ENCODE measurements at places on chromosomes 5 and 9.

- peaks cover 5% of the 10 kb centered on the region for H3K4me1 ChIP-seq
- no peaks in the 10 kb centered on the region for H3K27me3 ChIP-seq
- no peak overlapping the region for H3K27ac ChIP-seq
- no peak overlapping the region for H3K4me3 ChIP-seq
Observed at GRCh38 chr9:131220485-131220884, 55.8 kb downstream of the FAM78A start.

GRCh38 chr5:64978546-64978945, 209.8 kb downstream of the CWC27 start:
- no peak overlapping the region for H3K4me3 ChIP-seq
- no peaks in the 10 kb centered on the region for H3K4me1 ChIP-seq
- H3K27ac ChIP-seq, result no peak overlapping the region
- no peak for ATAC-seq
- H3K36me3 ChIP-seq, result peaks cover 25% of the 10 kb centered on the region
- no peaks in the 10 kb centered on the region for H3K27me3 ChIP-seq

GRCh38 chr9:7507566-7508270, 291.9 kb downstream of the DMAC1 start:
- ATAC-seq, result no peak
- H3K4me1 ChIP-seq, result no peaks in the 10 kb centered on the region
- no peaks in the 10 kb centered on the region for H3K36me3 ChIP-seq
- H3K27ac ChIP-seq, result no peak overlapping the region
- peaks cover 26% of the 10 kb centered on the region for H3K27me3 ChIP-seq

DNA sequence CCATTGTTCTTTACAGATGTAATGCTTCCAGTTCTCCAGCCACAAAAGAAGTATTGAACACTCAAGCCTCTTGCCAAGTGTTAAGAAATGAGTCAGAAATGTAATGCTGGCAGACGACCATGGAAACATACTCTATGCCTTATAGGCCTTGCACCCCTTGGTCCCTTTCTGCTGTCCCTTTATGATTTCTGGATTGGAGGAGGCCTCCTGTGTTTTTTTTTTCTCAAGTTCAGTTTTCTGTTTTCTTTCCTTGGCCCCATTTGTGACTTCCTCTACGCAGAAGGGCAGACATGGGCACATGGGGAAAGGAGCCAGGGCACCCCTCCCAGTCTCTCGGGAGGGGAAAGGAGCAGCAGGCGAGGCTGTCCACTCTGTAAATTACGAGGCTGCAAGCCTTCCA, 53.4 kb downstream of the SNX18 start:
- H3K4me1 ChIP-seq, result peaks cover 7% of the 10 kb centered on the region
- no peak for ATAC-seq
- H3K4me3 ChIP-seq, result no peak overlapping the region
- no peaks in the 10 kb centered on the region for H3K36me3 ChIP-seq
- H3K27me3 ChIP-seq, result no peaks in the 10 kb centered on the region

DNA sequence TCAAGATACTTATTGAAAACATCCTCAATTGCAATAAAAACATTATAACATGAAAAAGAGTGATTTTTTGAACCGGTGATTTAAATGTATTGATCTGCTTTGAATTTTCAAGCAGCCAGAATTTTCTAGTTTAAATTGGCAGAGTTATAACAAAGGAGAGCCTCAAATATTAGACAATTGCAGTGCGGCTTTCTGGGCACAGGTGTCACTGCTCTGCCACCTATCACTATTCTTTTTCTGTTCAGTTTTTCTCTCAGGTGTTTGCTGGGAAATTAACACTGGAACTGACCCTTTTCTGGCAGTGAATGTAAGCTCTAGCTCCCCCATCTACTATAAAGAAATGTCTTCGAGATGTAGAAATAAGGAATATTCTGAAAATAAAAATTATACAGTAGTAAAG, 23.0 kb downstream of the ZBED3 start:
- H3K27ac ChIP-seq, result no peak overlapping the region
- no peak overlapping the region for H3K4me3 ChIP-seq
- peaks cover 91% of the 10 kb centered on the region for H3K36me3 ChIP-seq
- peaks cover 8% of the 10 kb centered on the region for H3K4me1 ChIP-seq
- no peaks in the 10 kb centered on the region for H3K27me3 ChIP-seq
- ATAC-seq, result no peak

DNA sequence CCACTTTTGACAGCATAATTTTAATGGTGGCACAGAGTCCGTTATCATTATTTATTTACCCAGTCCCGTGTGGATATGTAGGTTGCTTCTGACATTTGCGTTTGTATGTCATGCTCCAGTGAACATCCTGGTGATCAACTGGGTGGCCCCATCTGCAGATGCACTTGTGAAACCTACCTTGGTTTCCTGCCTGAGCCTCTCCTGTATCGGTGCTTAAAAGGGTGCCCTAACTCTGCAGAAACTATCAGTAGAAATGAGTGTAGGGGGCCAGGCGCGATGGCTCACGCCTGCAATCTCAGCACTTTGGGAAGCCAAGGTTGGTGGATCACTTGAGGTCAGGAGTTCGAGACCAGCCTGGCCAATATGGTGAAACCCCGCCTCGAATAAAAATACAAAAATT, 92.1 kb upstream of the IER5L start:
- H3K36me3 ChIP-seq, result no peaks in the 10 kb centered on the region
- peaks cover 20% of the 10 kb centered on the region for H3K4me1 ChIP-seq
- ATAC-seq, result peak; percentile 87
- H3K4me3 ChIP-seq, result peak overlapping the region; percentile 70
- H3K27ac ChIP-seq, result peak overlapping the region; percentile 73

DNA sequence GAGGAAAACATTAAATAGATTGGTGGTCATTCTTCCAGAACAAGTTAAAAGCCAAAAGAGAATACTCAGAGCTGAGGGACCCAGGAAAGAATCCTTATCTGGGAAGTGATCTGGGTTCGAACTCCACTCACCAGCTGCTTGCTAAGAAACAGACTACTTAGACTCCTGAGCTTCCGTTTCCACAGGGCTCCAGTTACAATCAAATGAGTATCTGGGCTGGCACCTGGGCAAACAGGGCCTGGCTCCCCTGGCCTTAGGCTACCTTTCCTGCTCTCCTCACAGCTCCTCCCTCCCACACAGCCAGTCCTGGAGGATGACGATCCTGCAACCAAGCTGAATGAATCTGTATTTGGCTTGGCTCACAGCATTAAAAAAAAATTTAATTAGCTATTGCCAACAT, 2.5 kb downstream of the MAPK9 start:
- peaks cover 29% of the 10 kb centered on the region for H3K4me1 ChIP-seq
- no peak overlapping the region for H3K4me3 ChIP-seq
- H3K36me3 ChIP-seq, result peaks cover 27% of the 10 kb centered on the region

GRCh38 chr5:95100551-95100950, 184.3 kb downstream of the MCTP1 start:
- H3K36me3 ChIP-seq, result no peaks in the 10 kb centered on the region
- H3K4me1 ChIP-seq, result no peaks in the 10 kb centered on the region
- no peak overlapping the region for H3K4me3 ChIP-seq
- no peak overlapping the region for H3K27ac ChIP-seq
- ATAC-seq, result no peak

DNA sequence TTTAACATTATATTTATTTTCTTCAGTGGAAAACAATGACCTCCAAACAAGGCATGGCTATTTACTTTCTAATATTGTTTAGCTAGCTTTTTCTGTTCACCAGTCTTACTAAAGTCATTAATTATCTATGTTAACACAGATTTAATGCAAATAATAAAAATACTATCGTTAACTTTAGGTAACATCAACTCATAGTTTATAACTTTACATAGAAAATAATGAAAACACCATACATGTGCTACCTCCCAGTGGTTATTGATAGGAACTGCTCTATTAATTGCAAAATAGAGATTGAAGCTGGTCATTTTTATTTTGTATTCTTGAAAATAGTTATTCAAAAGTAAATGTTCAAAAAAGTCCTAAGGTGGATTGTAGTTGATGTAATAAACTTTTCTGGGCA, 78.3 kb upstream of the HCN1 start:
- no peak for ATAC-seq
- H3K4me3 ChIP-seq, result no peak overlapping the region
- H3K36me3 ChIP-seq, result no peaks in the 10 kb centered on the region

DNA sequence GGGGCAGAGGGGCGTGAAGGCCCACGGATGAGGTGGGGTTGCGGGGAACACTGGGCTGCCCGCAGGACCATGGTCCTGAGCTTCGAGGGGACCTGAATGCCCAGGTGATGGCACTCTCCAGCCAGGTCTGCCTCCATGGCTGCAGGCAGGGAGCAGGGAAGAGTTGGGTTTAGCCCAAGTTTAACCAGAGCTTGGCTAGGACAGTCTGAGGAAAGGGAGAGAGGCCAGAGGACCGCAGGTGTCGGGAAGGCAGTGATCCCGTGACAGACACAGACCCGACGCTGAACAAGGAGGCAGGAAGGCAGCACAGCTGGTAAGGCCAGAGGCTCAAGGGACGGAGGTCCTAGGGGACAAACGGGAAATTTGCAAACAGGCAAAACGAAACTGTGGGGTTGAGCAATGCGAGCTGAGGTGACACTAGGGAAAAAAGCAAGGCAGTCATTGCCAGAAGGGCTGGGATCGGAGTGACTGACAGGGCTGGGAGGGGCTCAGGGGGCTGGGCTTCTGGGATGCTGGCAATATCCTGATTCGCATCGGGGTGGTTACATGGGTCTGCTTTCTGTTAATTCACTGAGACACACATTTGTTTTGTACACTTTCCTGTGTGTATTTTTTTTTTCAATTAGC, 25.0 kb downstream of the ARPC5L start:
- no peak for ATAC-seq
- no peaks in the 10 kb centered on the region for H3K27me3 ChIP-seq
- H3K4me3 ChIP-seq, result no peak overlapping the region
- peaks cover 90% of the 10 kb centered on the region for H3K36me3 ChIP-seq

DNA sequence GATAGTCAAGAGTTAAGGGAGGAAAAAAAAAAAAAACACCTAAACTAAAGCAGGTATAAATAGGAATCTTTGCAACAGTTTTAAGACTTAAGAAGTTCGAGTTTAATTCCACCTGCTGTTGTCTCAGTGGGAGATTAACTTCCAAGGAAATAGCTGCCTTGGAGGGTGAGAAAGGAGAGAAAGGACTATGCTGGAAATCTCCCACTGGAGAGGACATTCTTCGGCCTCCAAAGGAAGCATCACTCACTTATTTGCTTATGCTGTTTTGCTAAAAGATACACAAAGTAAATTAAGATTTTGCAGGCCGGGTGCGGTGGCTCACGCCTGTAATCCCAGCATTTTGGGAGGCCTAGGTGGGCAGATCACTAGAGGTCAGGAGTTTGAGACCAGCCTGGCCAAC, 317.9 kb upstream of the MPDZ start:
- H3K27me3 ChIP-seq, result no peaks in the 10 kb centered on the region
- H3K4me1 ChIP-seq, result no peaks in the 10 kb centered on the region
- H3K36me3 ChIP-seq, result no peaks in the 10 kb centered on the region
- no peak overlapping the region for H3K27ac ChIP-seq
- no peak overlapping the region for H3K4me3 ChIP-seq

DNA sequence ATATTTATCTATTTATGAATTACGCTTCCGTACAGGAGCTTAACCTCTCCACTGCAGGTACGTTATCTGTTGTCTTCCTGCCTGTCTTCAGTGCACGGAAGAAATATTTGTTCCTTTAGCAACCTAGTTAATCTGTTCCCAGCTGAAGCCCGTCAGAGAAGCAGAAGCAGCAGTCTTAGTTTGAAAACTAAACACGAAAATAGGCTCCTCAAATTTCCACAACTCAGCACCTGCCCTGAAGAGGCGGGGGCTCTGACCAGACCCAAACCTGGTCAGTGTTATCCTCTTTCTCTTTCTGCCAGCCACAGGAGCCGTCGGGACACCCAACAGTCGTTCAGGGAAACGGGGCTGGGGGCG, 462 bp downstream of the NUDCD2 start:
- ATAC-seq, result no peak
- no peaks in the 10 kb centered on the region for H3K27me3 ChIP-seq
- H3K4me3 ChIP-seq, result peak overlapping the region; percentile 97
- H3K27ac ChIP-seq, result peak overlapping the region; percentile 99

DNA sequence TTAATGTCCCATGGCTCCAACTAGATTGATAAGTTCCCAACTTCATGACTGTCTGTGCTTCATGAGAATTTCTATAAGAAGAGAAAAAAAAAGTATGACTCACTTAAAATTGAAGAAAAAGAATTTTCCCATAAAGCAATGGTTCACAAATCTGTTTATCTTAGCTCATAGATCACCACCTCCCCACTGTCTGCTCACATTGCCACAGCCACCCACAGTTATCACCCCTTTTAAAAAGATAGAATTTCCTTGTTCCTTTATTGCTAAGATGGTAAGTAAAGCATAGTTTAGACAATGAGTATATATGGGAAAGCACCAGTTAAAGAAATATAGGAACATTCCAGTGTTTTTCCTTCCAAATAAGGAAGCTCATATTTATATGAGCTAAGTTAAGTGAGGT, 67.1 kb downstream of the ALDH7A1 start:
- H3K36me3 ChIP-seq, result no peaks in the 10 kb centered on the region
- ATAC-seq, result no peak
- no peak overlapping the region for H3K27ac ChIP-seq

- no peak for ATAC-seq
- no peaks in the 10 kb centered on the region for H3K27me3 ChIP-seq
- H3K27ac ChIP-seq, result peak overlapping the region; percentile 74
Observed at GRCh38 chr9:120860083-120860482, 16.9 kb downstream of the PHF19 start.

GRCh38 chr5:76794871-76795270, 24.0 kb upstream of the F2RL1 start:
- no peaks in the 10 kb centered on the region for H3K36me3 ChIP-seq
- no peak for ATAC-seq
- peaks cover 3% of the 10 kb centered on the region for H3K27me3 ChIP-seq

DNA sequence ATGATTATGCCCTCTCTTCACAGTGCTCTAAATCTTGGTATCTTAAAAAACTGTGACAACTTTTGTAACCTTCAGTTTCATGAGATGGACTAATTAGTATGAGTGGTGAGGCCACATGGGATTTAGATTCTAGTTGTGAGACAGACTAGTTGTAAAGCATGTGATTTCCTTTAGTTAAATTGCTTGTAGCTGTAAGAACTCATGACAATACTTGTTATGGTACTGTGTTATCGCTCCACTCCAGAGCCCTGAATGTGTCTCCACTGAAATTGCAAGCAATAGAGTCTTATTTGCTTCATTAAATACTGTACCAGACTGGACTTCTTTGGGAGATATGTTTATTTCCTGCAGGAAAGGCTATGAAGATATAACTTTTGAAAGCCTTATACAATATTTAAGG, 1198.3 kb upstream of the CDH6 start:
- H3K4me1 ChIP-seq, result no peaks in the 10 kb centered on the region
- ATAC-seq, result no peak
- no peak overlapping the region for H3K27ac ChIP-seq
- no peaks in the 10 kb centered on the region for H3K27me3 ChIP-seq

GRCh38 chr5:169545762-169546161, 37.8 kb upstream of the SPDL1 start:
- H3K36me3 ChIP-seq, result no peaks in the 10 kb centered on the region
- H3K4me3 ChIP-seq, result no peak overlapping the region
- peak; percentile 100 for ATAC-seq
- peaks cover 27% of the 10 kb centered on the region for H3K27me3 ChIP-seq
- no peak overlapping the region for H3K27ac ChIP-seq
- no peaks in the 10 kb centered on the region for H3K4me1 ChIP-seq

DNA sequence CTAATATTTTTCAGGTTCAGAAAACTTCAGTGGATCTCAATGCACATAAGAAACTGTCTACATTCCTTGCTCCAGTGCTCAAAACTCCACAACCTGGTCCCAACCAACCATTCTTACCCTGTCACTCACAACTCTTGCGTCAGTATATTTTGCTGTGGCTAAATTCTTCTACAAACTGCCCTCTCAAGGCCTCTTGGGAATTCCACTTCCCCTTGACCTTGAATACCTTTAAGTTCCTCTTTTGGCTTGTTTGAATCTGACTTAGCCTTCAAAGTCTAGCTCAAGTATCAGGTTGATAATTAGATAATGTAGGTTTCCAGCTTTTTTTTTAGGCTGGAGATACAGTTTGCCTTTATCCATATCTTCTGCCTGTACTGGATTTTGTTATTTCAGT, 128.3 kb downstream of the SLF1 start:
- no peaks in the 10 kb centered on the region for H3K36me3 ChIP-seq
- H3K27ac ChIP-seq, result no peak overlapping the region
- peaks cover 5% of the 10 kb centered on the region for H3K4me1 ChIP-seq
- ATAC-seq, result no peak
